ENCODE measurements at places on chromosomes 12 and 14.

DNA sequence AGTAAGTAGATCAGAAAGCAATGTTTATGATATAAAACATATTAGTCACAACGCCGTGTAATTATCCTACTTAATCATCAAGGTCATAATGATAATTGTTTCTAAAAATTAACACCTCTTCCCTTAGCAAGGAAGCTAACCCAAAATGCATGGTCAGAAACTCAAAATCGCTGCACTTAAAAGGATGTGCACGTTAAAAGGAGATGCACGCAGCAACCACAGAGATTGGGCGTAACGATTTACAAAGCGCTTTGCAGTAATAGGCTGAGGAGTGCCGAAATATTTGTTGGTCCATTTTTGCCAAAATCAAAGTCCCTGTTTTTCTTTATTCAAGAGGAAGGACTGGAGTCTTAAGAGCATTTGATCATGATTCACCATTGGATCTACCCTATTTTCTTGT lies 1077.2 kb downstream of the VRK1 start:
- DNase-seq = no peak

DNA sequence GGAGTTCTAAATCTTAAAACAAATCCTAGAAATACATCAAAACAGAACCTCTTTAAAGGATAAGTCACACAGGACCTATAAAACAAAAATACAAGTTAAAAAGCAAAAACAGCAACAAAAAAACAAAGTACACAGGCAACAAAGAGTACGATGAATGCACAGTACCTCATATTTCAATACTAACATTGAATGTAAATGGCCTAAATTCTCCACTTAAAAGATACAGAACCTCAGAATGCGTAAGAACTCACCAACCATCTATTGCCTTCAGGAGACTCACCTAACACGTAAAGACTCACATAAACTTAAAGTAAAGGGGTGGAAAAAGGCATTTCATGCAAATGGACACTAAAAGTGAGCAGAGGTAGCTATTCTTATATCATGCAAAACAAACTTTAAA lies 172.2 kb upstream of the AMIGO2 start:
- DNase-seq = no peak

- DNase-seq = no peak
Observed at GRCh38 chr14:100813291-100813690, 12.6 kb upstream of the MEG3 start.

DNA sequence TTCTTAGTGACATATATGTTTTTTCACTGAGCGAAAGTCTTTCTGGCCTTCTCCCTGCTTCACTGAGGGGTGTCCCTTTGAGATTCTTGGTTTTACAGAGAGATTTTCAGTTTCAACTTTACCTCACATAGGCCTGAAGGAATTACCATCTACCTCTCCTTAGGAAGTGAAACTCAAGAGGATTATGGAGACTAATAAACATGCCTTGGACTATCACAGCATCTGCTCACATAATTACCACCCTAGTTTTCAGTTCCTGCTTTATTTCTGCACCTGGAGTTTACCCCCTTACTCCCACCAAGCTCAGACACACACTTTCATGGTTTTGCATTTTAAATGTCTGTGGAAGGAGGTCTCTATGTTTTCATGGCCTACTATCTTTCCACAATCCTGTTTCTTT lies 118.3 kb upstream of the SCAF11 start:
- no peak for DNase-seq

DNA sequence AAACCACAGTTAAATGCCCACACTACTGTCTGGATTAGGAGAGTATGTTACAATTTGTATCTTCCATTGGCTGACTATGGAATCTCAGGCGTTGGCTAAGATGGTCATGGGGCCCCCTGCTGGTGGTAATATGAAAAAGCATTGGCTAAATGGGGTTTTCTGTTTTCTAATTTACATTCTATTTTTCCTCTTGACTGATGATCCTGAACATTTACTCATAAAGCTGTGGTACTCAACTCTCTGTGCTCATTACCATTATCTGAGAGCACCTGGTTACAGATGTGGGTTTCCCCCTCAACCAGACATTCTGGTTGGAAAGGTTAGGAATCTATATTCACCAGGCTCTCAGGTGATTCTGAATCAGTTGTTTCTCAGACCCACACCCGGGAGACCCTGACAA lies 64.8 kb downstream of the WSCD2 start:
- peak; percentile 61 for DNase-seq

GRCh38 chr12:47858511-47859266 lies 39.0 kb upstream of the HDAC7 start:
- DNase-seq = no peak

- no peak for DNase-seq
Observed at GRCh38 chr12:32983332-32983731, 86.8 kb upstream of the PKP2 start.

- no peak for DNase-seq
Observed at GRCh38 chr14:20696764-20697163, 8.2 kb downstream of the ANG start.

DNA sequence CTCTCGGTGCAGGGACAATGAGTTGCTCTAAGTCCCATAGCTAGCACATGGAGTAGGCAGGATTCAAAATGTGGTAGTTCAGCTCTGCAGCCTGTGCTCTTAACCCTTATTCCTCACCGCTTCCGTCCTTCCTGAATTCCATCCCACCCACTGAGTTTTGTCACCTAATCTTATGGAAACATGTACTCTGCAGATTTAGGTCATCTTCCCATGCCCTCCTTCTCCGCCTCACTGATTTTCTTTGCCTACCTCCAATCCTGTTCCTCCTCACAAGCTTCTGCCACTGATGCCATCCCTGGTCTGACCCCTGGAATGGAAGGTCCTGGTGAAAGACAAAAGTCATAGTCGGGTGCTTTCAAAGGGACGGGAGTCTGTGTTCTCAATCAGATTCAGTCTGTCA lies 46.5 kb upstream of the ABCC9 start:
- DNase-seq = no peak

DNA sequence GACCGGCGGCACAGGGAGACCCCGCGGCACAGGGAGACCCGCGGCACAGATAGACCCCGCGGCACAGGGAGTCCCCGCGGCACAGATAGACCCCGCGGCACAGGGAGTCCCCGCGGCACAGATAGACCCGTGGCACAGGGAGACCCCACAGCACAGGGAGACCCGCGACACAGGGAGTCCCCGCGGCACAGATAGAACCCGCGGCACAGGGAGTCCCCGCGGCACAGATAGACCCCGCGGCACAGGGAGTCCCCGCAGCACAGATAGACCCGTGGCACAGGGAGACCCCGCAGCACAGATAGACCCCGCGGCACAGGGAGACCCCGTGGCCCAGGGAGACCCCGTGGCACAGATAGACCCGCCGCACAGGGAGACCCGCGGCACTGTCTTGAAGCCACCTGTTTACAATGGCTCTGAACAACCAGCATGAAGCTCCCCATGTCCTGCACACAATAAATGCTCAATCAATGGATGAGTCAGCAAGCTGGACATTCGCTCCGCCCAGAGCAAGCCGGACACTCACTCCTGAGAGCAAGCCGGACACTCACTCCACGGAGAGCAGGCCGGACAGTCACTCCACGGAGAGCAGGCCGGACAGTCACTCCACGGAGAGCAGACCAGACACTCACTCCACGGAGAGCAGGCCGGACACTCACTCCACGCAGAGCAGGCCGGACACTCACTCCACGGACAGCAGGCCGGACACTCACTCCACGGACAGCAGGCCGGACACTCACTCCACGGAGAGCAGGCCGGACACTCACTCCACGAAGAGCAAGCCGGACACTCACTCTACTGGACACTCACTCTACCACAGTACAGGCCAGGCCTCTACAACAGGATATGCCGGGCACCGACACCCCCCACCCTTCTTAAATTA lies 121.9 kb downstream of the RFLNA start:
- no peak for DNase-seq

- no peak for DNase-seq
Observed at GRCh38 chr12:5567016-5567725, 135.3 kb downstream of the NTF3 start.

DNA sequence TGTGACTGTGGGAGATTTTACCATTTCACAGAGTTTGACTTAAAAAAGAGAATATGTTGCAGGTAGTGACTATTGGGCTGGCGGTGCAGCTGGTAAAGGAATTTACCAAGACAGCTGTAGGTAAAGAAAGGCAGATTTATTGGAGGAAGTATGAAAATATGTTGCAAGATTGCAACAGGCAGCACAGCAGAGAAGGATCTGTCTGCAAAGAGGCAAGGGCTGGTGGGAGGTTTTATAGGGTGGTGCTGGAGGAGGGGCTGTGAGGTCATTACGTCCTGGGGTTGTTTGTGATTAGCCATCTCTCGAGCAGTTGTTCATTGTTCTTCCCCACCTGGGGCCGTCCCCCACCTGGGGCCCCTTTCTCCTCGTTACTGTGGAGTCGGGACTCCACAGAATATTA lies 62.1 kb downstream of the ACACB start:
- no peak for DNase-seq

GRCh38 chr14:23033251-23033727 lies 1.4 kb downstream of the PSMB5 start:
- DNase-seq = no peak

DNA sequence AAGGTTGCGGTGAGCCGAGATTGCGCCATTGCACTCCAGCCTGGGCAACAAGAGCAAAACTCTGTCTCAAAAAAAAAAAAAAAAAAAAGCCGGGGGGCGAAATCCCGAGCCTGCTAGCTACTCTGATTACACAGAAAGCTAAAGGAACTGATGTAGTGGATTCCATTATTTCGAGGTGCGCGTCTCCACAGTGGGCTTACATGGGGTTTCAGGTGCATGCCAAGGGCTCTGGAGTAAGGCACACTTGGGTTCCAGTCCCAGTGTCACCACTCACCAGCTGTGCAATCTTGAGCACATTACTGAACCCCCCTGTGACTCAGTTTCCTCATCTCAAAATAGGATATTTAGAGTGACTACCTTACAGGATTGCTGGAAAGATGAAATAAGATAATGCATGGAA lies 1.7 kb upstream of the RAB15 start:
- DNase-seq = no peak

DNA sequence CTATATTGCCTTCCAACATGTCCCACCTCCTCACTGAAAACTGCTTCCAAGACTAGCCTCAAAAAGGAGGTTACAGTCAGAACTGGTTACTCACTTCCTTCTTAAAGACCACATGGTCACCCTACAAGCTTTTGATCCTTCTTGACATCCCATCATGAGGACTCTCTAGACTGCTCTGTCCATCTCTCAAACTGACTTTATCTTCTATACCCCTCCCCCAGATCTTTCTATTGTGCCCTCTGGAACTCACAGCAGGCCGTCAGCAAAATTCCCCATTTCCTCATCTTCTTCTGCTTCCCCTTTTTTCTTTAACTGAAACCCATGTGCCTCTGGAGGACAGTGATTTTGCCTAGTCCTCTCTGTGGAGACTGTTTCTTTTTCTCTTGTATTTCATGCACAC lies 18.1 kb upstream of the IGF1 start:
- no peak for DNase-seq

- no peak for DNase-seq
Observed at GRCh38 chr12:109047081-109047805, 5.1 kb upstream of the USP30 start.

- DNase-seq = no peak
Observed at GRCh38 chr14:90849787-90850444, 33.7 kb upstream of the TTC7B start.

GRCh38 chr12:13128291-13128965 lies 25.0 kb upstream of the GSG1 start:
- DNase-seq = peak; percentile 89

GRCh38 chr14:75699331-75699730 lies 38.3 kb downstream of the TTLL5 start:
- no peak for DNase-seq

- no peak for DNase-seq
Observed at GRCh38 chr14:38944691-38945090, 158.3 kb downstream of the SEC23A start.

DNA sequence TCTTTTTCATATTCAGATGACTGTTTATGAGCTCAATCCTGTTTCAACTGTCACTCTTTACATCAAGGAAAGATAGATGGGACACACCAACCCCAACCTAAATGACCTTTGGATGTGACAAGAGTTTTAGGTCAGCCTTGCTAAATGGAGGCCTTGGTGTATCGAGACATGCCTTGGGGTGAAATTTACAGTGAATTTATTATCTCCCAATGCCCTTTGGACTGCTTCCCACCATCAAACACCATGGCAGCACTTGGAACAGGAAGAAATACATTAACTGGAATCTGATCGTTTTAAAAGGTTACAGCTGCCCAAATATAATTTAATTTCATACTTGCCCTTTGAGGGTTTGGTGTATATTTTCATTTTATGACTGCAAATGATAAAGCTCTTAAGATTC lies 327.6 kb downstream of the SOX5 start:
- no peak for DNase-seq

GRCh38 chr12:122481861-122482260 lies 18.9 kb downstream of the ZCCHC8 start:
- no peak for DNase-seq

DNA sequence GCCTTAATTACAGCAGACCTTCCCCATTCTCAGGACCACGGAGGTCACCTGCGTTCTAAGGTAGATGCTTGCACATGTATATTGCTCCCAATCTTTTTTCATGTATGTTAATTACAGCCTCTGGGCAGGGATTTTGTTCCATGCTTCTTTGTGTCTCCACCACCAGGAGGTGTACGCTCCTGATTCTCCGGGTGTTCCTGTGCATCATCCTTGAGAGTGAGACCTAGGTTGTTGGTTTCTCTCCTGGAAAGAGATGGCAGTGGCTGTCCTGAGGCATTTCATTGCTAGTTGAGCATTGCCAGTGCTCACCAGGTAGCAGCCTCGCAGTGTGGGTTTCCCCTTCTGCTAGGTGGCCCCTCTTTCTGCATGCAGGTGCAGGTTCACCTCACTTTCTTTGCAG lies 52.8 kb downstream of the KCNK13 start:
- DNase-seq = peak; percentile 18

DNA sequence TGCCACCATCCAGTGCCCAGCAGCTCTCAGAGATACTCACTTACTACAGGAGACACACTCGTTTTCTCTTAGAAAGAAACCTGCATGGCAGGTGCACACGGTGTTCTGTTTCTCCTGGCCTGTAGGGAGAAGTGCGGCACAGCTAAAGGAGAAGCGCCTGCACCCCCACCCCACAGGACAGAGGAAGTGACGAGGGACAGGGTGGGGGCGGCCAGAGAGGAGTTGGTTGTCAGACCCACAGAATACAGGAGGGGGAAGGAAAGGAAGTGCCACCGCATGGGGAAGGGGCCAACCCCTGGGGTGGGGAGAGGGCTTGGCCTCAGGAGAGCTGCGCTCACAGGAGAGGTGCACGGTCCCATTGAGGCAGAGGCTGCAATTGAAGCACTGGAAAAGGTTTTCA lies 8.8 kb downstream of the TNFRSF1A start:
- no peak for DNase-seq

GRCh38 chr14:104688505-104689108 lies 811 bp upstream of the INF2 start:
- DNase-seq = no peak

DNA sequence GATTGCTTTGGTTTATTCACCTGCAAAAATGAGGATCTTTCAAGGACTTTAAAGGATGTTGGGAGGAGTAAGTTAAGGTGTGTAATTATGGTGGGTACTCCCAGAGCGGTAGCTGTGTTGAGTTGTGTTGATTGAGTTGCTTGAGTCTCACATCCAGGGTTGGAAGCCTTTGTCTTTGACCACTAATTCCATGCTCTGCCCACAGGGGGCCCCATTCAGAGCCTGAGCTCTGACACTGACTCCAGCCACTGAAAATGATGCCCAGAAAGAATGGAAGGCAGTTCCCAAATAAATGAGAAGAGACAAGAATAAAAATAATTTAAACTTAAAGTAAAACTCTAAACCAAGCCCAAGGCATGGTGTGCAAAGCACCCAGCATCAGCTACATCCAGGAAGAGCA lies 237.4 kb upstream of the PWP1 start:
- no peak for DNase-seq

All from COLO829 (cell line).